ENCODE measurements at places on chromosomes 3 and 15.

DNA sequence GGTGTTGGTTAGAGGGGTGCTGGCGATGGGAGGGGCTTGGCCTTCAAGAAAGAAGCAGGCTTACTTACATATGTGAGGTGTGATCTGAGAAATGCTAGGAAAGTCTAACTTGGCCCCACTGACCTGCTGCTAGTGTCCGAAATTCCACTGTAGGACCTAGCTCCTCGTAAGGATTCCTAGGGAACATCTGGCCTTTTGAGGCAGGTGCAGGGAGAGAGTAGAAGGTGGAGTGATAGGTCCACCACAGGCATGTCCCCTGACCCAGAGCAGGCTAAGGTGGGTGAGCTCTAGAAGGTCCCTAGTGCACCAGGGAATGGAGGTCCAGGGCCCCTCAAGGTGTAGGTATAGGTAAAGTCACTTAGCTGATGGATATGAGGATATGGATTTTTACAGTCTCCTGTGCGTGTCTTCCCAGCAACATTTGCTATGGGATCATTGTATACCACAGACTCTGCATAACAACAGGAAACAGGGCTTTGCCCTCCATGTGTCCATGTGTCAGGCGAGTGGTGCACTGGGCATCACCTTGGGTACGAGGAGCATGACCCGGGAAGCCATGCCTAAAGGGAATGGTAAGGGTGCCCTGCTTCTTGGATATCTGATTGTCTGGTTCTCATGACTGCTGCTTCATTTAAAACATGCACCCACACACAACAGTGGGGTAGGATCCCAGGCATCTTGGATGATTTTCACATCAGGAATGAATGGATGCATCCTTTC, 32.6 kb downstream of the POMGNT2 start:
- no peak for DNase-seq

GRCh38 chr3:146404436-146404835, 64.9 kb downstream of the PLSCR2 start:
- no peak for DNase-seq

GRCh38 chr3:63624941-63625560, 27.4 kb upstream of the SNTN start:
- no peak for DNase-seq

DNA sequence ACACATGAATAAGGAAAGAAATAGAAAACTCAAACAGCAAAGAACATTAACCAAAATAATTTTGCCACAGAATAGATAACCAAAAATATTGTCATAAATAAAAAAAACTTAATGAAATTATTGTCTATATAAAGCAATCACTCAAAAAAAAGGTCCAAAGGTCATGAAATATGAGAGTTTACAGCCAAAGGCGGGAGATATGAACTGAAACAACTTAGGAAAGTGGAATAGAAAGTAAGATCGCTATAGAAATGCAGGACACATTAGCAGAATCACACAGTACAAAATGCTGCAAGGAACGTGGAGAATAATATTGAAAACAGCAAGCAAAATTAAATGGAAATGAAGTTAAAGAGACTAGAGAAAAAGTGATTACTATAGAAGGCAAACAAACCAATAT, 375.0 kb upstream of the ARHGEF26 start:
- DNase-seq = no peak

DNA sequence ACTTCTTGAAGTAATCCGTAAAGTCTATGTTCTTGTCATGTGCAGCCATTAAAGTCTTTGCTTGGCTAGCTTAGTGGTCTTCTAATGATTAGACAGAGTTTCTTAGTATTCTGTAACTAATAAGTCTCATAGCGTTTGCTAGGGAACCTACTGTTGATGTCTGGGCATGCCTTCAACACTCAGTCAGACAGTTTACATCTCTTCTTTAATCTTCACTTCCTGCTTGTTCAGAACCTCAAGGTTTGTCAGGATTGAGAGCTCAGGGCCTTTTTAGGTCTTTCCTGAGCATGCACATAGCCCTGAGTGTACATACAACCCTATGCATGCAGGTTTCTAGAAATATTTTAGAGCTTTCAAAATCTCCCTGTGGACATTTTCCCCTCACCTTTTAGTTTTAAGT, 426.3 kb downstream of the AGBL1 start:
- no peak for DNase-seq

DNA sequence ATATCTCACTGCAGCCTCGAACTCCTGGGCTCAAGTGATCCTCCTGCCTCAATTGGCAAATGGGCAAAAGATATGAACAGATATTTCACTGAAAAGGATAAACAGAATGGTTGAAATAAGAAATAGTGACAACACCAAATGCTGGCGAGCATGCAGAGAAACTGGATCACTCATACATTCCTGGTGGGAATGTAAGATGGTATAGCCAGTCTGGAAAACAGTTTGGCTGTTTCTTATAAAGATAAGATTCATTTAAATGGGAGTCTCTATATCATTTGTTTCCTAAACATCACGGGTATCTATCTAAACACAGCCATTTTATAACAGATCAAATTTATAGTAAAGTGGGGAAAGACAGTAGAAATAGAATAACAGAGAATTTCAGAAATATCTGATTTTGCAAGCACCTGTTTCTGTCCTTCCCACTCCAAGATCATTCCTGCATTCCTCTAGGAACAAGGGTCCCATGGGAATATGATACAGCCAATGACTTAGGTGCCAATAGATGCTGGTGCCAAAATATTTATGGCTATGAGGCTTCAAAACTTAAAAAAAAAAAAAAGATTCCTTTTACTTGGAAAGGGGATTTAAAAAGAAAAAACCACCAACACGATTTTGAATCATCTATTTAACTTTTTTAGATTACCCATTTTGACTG, 9.9 kb upstream of the TFDP2 start:
- no peak for DNase-seq

GRCh38 chr3:190205739-190206138, 85.0 kb upstream of the P3H2 start:
- peak; percentile 86 for DNase-seq

DNA sequence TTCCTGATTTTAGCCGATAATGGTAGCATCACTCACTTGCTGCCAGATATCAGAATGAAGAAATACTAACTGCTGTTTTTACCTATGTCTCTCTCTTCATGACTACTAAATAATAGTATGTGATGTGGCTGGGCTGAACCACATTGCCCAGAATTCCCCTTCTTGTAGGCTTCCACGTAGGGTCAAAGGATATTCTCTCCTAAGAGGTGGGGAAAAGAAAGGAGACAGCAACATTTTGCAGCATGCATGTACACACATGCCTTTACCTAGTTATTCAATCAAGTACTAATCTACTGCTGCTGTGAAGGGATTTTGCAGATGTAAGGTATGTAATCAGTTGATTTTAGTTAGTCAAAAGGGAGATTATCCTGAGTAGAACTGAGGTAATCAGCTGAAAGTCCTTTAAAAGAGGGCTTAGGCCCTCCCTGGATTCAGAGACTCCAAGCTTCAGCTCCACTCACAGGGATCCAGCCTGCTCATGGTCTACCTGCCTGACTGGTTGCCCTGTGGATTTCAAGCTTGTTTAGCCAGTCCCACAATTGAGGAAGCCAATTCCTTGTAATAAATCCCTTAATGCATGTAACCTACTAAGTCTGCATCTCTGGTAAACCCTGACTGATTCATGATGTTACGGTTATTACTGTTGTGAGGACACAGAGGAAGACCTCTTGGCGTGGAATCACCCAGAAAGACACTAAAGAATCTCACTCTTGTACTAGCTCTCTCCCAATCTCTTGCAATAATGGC, 20.4 kb downstream of the PLD1 start:
- no peak for DNase-seq

GRCh38 chr15:69056365-69056764, 41.9 kb downstream of the NOX5 start:
- DNase-seq = no peak

DNA sequence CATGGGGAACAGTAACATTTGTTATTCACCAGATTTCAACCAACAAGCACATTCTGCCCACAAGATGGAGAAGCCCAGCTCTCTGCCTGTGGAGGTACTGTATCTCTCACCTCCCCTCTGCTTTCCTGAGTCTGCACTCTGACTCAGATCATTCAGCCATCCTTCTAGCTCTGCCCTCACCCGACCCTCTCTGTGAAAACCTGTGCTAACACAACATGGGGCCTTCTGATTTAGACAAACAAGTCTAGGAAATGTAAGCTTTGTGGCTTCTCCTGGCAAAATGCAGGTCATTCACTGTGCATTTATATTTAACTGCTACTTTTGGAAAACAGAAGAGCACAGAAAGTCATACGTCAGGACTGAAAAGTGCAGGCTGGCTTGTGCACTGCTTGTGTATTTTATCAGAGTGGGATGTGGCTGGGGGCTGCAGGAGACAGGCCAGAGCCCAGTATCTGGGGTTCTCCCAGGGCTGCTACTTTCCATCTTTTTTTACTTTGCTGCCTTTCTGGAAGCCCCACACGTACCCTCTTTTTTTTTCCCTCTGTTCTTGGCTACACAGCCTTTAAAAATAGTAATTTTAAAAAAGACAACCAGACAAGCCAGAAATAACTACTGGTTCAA, 50.8 kb downstream of the SUSD5 start:
- DNase-seq = no peak

DNA sequence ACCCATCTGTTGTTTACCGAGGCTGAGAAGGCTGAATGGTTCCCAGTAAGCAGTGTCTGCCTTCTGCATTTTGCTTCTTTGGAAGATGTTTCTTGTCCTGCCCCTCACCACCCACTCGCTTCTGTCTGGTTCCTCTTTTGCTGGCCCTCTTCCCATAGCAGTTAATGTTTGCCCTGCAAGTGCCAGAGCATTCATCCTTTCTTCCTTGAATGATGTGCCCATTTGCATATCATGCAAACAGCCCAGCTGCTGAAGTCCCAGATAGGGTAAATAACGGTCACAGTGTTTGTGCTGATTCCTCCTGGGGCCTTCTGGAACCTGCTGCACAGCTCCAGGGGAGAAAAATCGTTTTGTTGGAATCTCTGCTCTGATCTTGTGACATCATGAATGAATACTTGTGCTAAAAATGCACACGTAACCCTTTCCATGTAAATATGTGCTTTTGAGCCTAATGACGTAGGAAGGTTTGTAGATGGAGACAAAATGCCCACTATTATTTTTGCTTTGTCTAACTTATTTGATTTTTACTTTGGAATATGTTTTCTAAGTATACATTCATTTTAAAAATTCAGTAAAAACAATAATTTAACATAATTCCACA, 381.0 kb downstream of the SOX2 start:
- DNase-seq = peak; percentile 11

DNA sequence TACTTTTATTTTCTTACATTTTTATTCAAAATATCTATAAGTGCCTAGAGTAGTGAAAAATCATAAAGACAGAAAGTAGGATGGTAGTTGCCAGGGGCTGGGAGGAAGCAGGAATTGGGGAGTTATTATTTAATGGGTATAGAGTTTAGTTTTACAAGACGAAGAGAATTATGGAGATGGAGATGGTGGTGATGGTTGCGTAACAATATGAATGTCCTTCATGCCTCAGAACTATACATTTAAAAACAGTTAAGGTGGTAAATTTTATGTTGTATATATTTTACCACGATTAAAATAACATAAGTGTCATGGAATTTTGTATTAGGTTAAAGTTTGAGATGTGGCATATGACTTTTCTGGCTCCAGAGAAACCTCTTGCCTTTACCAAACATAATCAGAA, 171.4 kb downstream of the MYRIP start:
- no peak for DNase-seq

GRCh38 chr3:170144437-170144843, 37.1 kb downstream of the PHC3 start:
- DNase-seq = no peak

DNA sequence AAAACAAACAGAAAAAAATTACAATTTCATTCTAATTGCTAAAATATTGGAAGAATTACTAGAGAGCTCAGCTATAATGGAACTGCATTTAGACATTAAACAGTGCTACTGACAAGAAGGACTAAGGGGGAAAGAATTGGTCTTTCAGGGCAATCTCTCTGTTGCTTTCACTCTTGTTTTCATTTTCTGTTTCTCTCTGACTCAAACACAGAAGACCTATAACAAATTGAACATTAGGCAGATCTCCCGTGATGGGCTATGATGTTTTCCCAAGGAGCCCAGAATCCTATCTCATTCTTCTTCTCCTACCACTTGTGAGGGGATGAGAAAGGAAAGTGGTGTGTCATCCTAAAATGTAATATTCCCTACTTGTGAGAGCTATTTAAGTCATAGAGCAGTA, 358.0 kb upstream of the TGFBR2 start:
- DNase-seq = peak; percentile 60

GRCh38 chr3:54931182-54931581, 3.3 kb upstream of the LRTM1 start:
- no peak for DNase-seq

DNA sequence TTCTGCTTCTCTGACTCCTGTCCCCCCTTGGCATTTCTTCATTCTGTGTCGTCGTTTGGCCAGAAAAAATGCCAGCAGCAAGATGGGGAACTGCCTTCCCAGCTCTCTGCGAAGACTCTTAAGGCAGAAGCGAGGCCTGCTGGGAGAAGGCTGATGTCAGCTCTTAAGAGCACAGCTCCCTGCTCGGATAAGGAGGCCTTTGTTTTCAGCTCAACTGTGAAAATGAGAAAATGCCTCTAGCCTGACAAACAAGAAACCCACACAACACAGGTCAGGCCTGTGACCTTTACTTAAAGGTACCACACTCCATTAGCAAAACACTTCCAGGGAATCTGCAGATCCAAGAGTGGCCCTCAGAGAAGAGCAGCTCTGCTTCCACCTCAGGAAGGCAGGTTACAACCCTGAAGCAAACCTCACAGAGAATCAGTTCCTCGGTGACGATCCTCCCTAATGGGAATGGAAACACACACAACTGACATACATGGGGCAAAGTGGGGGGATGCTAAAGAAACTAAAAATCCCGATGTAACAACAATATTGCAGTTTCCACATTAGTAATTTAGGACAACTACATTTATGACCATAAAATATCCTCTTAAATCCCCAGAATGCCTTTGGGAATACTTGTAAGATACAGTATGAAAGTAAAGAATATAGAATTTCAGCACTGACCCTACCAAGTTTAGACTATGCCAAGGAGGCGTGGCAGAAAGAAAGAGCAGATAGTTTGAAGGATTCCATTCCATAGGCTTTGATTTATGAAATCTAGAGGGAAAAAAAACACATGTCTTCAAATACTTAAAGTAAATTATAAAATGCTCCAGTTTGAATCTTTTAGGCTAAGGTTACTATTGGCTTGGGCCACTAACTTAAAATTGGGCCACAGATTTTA, 52.1 kb downstream of the VGLL4 start:
- DNase-seq = peak; percentile 29

DNA sequence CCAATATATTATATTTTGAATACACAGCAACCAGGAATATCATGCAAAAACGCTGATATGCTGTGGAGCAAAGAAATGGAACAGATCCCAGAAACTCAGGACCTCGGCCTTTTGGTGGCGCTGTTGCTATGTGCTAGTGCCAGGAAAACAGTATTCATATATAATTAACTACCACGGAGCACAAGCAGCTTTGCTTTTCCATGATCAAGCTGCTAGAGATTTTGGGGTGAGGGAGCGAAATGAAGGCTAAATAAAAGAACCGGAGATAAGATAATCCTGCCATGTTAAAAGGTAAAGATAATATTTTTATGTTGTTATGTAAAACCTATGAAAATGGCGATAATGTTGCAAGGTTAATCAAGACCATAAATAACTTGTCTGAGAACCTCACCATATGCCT, 157.7 kb upstream of the FAM3D start:
- DNase-seq = peak; percentile 37
